Stimulated activated CD4-positive, alpha-beta T cell treated with anti-CD3 and anti-CD28 coated beads, Interleukin-4, amount 100 ng/mL, for 1 hour (primary cell): ENCODE measurements at places on chromosomes 12 and 14.

DNA sequence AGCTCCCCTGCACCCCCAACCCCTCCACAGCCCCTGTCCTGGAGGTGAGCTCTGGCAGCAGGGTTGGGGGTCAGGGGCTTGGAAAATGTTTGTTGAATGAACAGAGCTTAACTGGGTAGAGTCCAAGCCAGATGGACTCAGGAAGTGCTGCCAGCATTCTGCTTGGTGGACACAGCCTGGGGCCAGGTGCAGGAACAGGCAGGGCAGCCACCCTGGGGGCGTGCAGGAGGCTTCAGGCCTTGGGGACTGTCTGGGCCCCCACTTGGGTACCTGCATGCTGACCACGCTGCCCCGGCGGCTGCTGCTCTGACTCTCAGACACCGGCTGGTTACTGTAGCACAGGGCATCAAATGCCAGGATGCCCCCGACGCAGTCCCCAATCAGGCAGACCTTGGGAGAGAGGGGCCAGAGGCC, 15.7 kb downstream of the ARL6IP4 start:
- no peak for DNase-seq

DNA sequence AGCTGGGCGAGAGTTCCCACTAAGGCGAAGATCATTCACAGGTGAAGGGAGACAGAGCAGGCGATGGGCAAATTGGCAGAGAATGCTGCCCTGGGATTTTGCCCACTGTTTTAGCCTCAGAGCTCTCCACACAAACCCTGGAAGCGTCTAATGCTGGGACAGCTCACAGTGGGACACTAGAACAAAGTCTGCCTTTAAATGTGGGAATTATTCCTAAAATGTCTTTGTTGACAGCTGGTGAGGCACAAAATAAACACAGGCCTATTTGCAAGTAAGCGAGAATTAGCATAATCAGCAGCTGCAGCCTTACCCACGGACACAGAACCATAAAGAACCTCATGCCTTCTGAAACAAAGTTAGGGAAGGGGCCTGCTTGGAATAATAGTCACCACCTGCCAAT, 824.5 kb downstream of the AACS start:
- DNase-seq: no peak

DNA sequence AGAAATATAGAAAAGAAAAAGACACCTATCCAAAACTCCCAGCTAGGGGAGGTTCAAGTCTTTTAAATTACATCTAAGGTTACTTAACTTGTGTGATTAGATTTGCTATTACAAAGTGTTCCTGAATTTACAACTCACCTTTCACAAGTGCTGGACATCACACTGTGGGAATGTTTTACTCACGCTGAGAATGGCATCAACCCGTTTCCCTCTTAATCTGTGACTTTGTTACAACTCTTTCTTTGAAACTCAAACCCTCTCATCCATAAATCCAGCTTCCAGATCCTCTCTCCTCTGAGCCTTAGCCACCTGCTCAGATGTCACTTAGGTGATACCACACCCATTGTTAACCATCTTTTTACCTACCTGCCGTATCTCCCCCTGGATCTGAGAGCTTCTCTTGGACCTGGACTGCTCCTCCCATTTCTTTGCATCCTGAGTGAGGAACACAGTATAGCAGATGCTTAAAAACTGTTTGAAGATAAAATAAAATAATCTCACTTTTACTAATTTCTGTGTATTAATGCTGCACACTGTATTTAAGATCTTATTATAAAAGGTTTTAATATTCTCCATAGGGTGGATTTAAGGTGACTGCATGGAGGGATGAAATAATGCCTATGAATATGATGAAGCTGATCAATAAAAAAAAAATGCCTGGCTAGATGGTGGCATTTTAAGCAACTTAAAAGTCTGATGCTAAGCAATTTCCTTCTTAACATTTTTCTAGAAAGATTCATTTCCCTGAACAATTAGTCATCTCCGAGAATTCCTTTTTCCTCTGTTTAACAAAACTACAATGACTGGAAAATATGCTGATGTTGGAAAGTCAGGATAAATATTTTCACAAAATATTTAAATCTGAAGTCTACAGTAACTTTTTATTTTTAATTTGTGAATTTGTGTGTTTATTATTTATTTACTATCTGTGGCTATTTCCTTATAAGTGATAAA, 39.1 kb upstream of the NAP1L1 start:
- DNase-seq: no peak

DNA sequence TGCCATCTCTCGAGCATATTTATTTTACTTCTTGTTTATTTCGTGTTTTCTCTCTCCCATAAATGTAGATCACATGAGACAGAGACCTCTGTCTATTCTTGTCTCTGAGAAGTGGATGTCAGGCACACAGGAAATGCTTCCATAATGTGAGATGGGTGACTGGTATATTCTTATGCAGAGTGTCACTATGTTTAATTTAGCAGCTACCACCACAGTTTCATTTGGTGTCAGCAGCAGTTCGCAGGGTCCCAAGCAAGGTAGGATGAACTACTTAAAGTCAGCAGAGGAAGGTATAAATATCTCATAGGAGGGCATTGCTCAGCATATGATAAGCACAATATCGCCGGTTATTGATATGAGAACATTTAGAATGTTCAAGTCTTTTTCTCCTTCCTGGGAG, 180.9 kb upstream of the CNTN1 start:
- DNase-seq: no peak

DNA sequence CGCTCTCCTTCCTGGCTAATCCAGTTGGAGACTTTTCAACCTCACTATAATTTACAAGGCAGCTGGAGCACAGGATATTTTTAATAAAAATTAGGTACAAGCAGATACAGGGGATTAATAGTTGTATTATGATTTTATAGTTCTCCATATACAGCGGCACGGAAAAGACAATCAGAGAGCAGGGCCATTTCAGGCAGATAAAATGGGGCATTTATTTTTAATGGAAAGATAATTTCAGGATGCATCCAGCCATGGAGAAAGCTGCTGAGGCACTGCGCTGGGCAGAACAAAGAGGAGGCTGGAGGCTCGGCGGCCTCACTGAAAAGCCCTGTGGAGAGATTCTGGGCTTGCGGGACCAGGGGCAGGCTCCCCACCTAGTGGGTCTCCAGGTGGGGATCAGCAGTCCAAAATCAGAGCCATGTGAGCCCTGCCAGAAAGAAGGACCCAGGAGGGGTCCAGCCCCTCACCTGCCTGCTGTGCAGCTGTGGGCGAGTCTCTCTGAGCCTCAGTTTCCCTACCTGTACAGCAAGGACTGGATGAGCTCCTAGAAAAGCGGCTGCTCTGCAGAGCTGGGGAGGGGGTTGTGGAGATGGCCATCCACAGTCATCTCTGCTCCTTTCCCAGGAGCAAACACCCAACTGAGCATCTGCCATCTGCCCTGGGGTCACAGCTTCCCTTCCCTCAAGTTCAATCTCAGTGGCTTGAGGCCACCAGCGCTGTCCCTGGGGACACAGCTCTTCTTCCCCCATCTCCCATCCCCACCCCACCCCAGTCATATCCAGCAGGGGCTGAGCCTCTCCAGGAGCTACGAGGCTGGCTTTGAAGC, 23.9 kb upstream of the C14orf180 start:
- no peak for DNase-seq

- DNase-seq: no peak
Measured at GRCh38 chr14:90999299-90999698, 61.1 kb downstream of the RPS6KA5 start.

- no peak for DNase-seq
Measured at GRCh38 chr14:78534141-78534540, 364.0 kb downstream of the NRXN3 start.

GRCh38 chr14:100063314-100063941, 1.8 kb upstream of the EVL start:
- DNase-seq: no peak

DNA sequence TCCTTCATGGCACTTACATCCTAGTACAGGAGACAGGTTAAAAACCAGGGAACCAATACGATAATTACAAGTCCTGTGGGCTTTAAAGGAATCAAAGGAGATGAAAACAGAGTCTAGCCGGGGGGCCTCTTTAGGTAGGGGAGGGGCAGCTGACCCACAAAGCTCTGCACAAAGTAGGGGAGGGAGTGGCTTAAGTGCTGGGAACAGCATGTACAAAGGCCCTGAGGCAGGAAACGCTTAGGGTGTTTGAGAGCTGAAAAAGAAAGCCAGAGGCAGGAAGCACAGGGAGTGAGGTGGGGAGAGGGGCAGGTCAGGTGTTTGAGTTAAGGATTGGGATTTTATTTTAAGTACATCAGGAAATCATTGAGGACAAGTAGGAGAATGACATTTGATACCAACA, 37.7 kb downstream of the ZNF664 start:
- DNase-seq: no peak

- no peak for DNase-seq
Measured at GRCh38 chr12:80269803-80270552, 170.6 kb downstream of the OTOGL start.
